NCI-H446 treated with DMSO at 0.1 percent for 48 hours (cell line): ENCODE measurements at places on chromosomes 12 and 14.

- no peak for DNase-seq
Measured at GRCh38 chr14:90659156-90659555, 157.1 kb downstream of the TTC7B start.

DNA sequence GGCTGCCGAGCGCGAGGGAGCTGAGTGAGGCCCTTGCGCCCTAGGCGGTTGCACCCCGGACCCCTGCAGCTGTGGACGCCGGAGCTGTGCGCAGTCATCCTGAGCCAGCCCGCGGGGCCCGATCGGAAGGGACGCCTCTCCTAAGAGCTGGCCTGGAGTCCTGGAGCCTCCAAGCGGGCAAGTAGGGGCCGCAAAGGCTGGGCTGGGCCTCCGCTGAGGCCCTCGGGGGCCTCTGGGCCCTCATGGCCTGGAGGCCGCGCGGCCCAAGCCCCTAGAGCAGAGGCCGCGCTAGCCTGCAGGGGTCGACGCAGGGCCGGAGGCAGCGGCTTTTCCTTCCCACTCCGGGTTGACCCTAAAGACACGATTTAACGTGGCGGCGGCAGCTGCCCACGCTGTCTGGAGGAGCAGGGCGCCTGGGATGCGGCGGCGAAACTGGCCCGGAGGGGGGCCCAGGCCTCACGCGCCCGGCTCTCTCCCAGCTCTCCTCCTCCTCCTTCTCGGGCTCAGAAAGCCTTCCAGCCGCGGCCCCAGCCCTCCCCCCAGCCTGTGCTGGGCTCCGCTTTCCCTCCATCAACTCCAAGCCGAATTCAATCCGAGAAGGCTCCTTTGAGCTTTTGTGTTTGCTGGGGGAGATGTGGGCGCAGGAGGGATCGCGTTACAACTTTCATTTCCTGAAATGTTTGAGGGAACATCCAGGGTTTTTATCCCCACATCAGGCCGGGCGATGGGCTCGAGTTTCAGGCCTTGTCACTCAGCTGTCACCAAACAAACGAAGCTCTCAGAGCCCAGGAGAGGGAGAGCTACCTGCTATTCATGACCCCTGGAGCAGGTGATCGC is 11.6 kb downstream of the SIX1 start:
- no peak for DNase-seq

DNA sequence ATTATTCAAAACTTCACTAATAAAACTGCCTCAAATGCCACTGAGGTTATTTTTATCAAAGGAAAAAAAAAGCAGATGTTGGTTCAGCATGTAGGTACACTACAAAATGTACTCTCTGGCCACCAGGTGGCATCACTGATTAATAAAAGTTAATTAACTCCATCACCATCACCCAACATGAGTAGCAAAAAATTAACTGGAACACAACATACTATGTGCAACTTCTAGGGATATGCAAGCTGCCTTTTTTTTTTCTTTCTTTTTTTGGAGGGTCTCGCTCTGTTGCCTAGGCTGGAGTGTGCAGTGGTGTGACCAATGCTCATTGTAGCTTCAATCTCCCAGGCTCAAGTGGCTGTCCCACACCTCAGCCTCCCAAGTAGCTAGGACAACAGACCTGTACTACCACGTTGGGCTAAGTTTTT is 43.8 kb upstream of the NR2C1 start:
- DNase-seq = peak; percentile 50

GRCh38 chr12:76255281-76255680 is 92.9 kb downstream of the BBS10 start:
- no peak for DNase-seq

- no peak for DNase-seq
Measured at GRCh38 chr12:101733166-101733565, 6.1 kb downstream of the SYCP3 start.

DNA sequence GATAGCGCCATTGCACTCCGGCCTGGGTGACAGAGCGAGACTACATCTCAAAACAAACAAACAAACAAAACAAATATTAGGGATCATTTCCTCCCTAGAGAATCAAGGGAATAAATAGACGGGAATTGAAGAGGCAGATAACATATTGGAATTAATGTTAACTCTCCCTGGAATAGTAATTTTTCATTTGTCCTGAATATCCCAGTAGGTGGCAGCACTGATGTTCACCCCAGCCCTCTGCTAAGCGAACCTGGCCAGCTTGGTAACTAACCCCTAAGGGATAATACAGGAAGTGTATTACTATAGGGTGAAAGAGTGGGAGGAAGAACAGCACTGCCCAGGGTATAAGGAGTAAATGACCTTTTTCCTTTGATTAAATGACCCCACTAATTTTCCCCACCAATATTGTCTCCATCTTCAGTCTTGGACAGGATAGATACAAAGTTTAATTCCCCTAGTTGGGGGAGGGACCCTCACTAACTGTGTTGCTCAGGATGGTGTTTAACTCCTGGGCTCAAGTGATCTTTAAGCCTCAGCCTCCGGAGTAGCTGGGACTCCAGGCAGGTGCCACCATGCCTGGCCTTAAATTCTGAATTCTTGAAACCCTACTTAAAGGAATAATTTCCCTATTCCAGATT is 40.5 kb downstream of the SLC2A14 start:
- DNase-seq = no peak

DNA sequence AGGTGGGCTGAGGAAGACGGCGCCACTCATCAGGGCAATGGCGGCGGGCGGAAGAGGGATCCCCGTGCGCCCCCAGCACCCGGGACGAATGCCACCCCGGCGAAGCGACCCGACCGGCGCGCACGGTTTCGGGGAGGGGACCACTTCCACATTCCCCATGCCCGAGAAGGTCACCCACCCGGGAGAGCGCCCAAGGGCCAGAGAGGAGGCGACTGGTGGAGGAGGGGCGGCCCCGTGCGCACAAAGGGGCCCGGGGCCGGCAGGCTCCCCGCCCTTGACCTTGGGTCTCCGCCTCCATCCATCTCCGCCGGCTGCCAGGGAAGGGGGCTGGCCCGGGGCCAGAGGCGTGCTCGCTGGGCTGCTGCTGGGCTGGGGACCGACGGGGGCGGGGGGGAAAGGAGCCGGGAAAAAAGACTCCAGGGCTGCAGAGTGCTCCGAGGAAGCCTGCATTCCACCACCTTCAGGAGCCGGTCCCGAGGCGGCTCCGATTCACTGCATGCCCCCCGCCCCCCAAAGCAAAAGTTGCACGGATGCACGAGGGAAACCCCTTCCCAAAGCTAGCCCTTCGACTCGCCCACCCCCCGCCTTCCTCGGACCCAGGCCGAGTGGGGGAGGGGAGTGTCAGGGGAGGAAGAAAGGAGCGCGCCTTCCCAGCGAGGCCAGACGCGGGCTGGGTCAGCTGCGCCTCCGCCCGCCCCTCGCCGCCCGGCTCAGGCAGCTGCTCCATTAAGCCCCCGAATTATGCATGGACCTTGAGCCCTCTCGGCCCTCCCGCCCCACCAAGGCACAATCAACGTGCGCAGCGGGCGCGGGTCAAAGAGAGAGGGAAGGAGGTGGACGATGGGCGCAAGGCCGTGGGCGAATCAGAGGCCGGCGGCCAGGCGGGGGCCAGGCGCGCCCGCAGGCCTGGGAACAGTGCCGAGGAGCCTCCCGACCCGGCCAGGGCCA is 26.2 kb downstream of the BCL11B start:
- DNase-seq = no peak

DNA sequence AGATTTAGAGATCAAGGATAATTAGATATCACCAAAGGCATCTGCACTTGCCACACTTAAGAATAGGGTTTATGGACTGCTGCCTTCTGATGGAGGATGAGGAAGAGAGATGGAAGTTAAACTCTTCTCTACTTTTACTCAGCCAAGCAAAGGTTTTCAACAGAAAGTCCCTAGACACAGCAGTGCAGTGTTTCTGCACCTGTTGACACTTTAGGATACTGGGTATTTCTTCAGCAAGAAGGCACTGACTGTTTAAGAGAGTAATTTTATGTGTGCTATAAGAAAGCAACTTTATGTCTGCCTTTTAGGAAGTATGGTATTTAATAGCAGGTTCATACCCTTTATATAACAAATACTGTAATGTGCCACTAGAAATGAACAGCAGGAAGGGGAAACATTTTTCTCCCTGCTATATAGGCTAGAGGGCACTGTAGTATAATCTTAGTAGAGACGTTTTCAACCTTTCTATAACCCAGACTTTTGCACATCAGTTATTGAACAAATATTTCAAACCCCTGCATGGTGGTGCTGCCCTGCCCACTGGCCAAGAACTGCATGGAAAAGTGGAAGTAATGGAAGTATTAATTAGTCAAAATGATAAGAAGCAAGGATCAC is 225.0 kb upstream of the GRIP1 start:
- DNase-seq = peak; percentile 16

- DNase-seq = no peak
Measured at GRCh38 chr14:32078023-32078857, 1.1 kb downstream of the ARHGAP5 start.

DNA sequence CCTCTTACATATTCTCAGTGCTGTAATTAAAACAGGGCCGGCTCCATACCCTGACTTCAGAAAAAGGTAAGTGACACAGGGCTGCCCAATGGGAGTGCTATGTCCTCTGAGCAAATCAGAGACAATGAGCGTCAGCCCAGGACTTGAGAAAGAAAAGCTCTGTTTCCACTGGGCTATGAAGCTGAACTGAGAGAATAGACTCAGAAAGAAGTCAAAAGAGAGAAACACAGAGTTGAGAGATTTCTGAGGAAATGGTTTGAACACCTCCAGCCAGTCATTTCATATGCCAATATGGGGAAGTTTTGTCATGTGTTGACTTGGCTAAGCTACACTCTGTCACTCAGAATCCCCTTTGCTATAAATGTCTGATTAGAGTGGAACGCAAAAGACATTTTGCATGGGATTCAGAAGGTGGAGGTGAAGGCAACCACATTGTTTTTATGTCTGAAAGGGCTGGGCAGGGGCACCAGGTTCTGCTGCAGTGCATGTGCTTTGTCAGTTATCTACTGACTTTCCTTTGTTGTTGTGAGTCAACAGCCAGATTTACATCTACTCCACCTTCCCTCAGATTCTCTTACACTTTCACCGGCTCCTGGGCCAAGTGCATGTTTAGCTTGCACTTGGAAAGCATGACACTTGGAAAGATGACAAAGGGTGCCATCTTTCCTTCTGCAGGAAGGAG is 313.3 kb downstream of the DUSP6 start:
- no peak for DNase-seq

DNA sequence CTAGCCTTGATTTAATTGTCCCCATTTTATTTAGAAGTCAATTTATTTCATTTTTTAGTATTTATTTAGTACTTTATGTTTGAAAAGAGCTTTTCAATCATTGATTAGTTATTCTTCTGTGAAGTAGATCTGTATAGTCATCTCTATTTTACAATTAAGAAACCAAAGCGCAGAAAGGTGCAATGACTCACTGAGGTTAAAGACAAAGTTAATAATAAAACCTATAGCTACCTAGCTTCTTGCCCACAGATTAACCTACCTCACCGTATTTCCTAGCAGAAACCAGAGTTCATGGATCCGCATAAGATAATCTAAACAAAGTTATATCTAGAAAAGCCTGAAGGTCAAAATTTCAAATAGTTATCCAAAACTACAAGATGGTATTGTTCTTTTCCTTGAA is 176.4 kb downstream of the GRIN2B start:
- DNase-seq = no peak

DNA sequence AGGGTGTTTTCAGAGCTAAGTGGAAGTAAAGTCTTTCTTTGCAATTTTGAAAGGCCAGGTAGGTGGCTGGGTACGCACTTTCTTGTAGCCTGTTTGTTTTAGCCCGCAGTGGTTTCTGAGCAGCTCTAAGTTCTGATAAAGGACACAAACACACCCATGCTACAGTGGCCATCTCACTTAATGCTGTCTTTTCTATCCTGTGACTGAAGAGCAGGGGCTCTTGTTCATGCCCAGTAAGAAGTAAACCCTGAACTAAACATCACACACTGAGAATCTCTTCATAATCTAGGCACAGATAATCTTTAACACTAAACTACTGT is 427.2 kb downstream of the RAD51B start:
- no peak for DNase-seq

- DNase-seq = no peak
Measured at GRCh38 chr14:75558440-75558839, 20.0 kb upstream of the FLVCR2 start.

- no peak for DNase-seq
Measured at GRCh38 chr14:101727611-101728366, 33.7 kb upstream of the PPP2R5C start.

GRCh38 chr12:52952076-52952801 is 3.3 kb downstream of the KRT18 start:
- DNase-seq = no peak

- DNase-seq = no peak
Measured at GRCh38 chr14:24160499-24160849, 591 bp upstream of the IRF9 start.

GRCh38 chr14:69017706-69018105 is 38.6 kb upstream of the ACTN1 start:
- no peak for DNase-seq

GRCh38 chr12:126741536-126742240 is 1525.3 kb upstream of the TMEM132C start:
- no peak for DNase-seq

DNA sequence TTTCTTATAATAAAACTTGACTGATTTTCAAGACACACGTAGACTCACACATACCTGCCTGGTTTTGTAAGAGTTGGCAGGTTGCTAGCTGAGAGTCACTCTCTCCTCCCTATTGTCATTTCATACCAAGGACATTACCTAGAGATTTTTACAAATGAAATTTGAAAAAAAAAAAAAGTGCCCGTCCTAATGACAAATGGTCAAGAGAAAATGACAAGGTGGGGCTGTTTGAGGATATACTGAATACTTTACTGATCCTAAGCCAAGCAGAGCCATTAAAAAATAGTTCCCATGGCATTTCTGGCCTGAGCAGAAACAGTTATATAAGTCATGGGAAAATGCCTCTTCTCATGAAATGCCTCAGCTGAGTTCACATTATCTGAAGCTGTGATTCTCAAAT is 150.2 kb downstream of the DYRK2 start:
- no peak for DNase-seq

DNA sequence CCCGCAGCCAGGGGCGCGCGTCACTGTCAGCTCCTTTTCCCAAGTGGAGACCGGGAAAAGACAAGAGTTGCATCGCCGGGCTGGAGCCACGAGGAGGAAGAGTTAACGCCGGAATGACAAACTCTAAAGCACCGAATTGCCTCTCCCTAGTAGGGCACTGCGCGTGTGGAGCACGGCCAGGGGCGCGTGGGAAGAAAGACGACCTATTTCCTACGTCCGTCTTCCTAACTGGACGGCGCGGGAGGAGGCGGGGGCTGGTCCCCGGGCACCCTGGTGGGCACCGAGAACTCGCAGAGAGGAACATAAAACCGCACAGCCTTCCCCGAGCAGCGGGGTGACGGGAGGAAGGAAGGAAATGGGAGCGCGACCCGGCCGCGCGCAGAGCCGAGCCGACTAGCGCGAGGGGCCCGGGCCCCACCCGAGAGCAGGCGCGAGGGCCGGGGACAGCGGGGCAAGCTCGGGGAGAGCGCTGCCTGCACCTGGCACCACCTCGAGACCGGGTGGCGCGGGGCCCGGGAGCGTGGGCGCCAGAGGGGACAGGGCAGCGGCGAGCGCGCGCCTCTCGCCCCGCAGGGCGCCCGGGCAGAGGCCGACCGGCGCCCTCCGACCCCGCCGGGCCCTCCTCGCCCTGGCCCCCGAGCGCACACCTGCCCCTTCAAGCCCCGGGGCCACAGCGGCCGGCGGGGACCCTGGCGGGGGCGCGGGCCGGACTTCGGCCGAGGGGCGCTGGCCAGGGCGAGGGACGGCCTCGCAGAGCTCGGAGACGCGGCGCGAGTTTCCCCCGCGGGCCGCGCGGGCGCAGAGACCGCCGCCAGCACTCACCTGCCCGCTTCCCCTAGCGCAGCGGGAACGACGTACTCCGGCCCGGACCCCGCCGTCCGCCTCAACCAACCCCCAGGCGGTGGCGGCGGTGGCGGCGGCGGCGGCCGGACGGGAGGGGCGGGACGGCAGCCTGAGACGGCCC is at the start of gene SETD3:
Gene SETD3 (minus strand): TSS at position 954 of the 964 bp plus-strand sequence. CDS start 15,054 bp downstream, outside the sequence.
- no peak for DNase-seq
